ENCODE measurements at places on chromosomes 16 and 17.

- DNase-seq, result peak; percentile 86
These were observed 678 bp downstream of the CDR2L start for GRCh38 chr17:74987909-74988711.

DNA sequence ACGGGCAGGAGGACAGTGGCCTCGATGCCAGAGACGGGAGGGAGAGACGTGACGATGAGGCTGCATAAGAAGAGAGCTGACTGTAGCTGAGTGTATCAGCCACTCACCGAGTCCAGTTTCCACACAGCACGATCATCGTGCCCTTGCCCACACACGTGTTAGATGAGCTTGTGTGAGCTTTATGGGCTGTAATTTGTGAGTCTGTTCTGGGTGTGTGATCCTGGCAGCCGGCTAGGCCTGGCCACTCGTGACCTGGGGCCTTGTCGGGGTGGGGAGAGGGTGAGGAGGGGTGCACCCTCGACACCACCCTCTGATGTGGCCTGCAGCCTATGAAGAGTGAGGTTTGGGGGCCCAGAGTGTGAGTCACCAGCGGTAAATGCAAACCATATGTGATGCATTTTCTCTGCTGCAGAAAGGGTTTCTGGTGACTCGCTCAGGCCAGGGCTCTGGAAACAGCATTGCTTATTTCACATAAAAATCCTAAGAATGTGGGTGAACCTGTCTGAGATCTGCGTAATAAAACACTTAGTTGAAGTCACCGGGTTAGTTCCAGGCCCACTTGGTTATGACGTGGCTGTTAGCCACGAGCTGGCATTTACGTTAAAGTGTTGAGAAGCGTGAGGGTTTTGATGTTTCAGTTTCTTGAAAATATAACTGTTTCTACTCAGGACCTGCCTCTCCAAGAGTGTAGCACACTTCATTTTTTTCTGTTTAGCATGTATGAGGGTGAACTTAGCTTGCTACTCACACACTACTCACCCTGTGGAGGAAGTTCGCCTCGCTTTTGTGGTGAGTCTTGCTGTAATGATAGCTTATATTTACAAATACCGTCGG is 4.2 kb downstream of the METRNL start:
- peak; percentile 75 for DNase-seq

- peak; percentile 91 for DNase-seq
These were observed 40.3 kb upstream of the MRPS23 start for GRCh38 chr17:57889892-57890856.

- no peak for DNase-seq
These were observed 58.2 kb upstream of the HAPSTR1 start for GRCh38 chr16:9033125-9033830.

DNA sequence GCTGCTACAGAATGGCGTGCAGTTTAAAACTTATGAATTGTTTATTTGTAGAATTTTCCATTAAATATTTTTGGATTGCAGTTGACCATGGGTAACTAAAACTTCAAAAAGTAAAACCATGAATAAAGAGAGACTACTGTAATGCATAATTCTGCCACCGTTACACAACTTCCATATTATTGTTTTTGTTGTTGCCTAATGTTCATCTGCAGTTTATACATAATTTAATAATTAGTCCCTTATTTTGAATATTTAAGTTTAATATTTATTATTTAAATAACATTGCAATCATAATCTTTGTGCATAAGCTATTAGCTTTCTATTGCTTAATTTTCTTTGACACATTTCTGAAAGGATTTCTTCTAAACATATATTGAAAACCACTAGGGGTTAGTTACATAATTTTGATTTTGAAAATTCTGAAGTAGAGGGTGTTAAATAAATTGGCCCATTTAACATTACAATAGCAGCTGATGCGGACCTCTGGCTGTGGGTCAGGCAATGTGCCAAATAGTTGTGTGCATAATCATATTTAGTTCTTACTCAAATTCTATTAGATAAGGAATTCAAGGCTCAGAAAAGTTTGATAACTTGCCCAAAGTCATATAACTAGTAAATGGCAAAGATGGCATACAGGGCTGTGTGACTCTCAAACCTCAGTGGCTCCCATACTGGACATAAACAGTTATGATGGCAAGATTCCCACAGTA is 31.1 kb downstream of the PPM1E start:
- no peak for DNase-seq

- no peak for DNase-seq
These were observed 70.5 kb downstream of the CFDP1 start for GRCh38 chr16:75362846-75363245.

- no peak for DNase-seq
These were observed 1.6 kb upstream of the ACSF2 start for GRCh38 chr17:50424246-50424995.

DNA sequence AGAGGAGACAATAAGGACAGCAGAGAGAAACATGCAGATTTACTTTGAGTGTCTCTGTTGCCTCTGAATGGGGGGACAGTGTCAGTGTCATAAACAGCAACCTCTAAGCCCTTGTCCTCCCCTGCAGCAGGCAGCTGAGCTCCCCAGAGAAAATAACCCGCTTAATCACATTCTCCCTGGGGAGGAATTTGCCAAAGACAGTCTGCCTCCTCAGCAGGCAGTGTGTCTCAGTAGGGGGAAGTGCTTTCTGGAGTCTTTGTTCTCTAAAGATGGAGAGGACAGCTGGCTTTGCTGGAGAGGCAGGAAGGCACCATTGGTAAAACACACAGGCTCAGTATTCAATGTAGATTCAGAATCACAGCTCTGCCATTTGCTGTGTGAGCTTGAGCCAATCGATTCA is 16.1 kb downstream of the TEKT5 start:
- DNase-seq, result no peak

GRCh38 chr17:32141679-32142037 is 644 bp upstream of the RHOT1 start:
- DNase-seq, result no peak

- no peak for DNase-seq
These were observed 7.5 kb upstream of the DNAJA2 start for GRCh38 chr16:46980926-46981325.

- no peak for DNase-seq
These were observed 2.7 kb downstream of the PPP1R1B start for GRCh38 chr17:39629494-39629880.

DNA sequence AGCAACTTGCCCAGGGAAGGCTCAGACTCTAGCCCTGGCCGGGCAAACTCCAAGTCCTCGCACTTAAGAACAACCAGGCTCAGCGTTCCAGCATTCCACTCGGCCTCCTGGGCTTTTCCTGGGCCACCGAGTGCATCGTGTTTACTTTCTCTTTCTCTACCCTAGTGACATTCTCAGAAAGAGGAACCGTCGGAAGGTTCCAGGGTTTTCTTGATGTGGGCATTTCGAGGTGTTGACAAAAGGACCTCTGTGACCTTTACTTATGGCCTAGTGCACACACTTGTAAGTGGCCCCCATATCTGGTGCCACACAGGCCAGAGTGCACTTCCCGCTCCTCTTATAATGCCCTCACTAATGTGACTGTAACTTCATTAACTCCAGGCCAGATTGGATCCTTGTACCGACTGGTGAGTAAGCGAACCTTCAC is 3.1 kb upstream of the BANP start:
- no peak for DNase-seq

- no peak for DNase-seq
These were observed 17.5 kb downstream of the FLOT2 start for GRCh38 chr17:28879886-28880571.

DNA sequence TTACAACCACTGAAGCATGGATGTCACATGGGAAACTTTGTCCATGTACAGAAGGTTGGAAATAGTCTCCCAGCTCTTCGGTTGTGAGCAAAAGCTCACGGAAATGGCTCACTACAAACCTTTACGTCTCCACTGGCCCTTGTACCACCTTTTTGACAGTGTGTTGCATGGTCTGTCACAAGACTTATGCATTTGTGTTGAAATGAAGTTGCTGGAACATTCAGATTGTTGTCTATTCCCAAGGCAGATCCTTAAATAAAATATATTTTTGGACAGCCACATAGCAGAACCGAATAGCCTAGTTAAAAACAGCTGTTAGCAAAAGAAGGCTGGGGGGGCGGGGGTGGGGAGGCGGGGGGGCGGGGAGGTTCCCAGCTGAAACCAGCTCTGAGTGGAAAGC is 39.2 kb downstream of the KNOP1 start:
- no peak for DNase-seq

DNA sequence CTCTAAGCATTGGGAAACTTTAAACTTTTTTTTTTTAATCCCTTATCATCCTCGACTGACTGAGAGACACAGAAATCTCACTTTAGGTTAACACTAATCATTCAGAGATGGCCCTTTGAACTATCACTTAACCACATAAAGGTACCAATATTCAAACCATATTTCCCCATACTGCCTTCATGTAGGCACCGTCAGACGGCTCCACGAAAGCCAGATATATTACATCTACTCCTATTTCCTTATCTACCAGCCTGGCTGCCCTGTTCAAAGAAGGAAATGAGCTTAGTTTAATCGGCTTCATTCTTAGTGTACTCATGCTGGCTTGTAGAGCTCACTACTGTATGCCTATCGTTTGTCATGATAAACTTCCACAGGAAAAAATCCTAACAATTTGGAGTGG is 270.9 kb downstream of the CEP112 start:
- DNase-seq, result no peak

DNA sequence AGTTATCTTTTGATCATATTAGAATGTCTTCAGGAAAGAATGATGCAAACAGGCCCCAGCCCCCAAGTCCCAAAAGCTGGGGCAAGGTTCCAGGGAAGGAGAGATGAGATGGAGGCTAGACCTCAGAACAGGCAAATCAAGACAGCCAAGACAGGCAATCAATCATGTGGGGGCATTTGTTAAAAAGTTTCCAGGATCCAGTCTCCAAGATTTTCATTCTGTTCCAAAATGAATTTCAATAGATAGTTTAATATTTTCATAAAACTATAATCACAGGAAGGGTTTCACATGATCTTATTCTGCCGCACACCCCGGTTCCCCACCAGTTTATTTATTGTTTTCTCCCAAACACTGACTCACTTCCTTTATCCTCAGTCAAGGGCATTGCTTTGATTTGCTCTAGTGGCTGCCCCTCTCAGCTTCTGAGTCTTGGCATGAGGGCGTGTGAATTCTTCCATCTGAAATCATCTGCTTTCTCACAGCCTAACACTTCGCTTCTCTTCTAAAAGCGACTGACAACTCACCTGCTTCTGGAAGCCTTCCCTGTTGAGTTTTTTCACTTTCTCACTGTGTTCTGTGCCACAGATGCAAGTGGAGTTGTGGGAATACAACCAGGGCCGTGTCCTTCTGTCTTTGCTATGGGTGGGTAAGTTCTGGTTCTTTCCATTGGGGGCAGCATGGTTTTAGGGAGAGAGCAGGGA is 12.2 kb upstream of the TERF2 start:
- DNase-seq, result peak; percentile 29

DNA sequence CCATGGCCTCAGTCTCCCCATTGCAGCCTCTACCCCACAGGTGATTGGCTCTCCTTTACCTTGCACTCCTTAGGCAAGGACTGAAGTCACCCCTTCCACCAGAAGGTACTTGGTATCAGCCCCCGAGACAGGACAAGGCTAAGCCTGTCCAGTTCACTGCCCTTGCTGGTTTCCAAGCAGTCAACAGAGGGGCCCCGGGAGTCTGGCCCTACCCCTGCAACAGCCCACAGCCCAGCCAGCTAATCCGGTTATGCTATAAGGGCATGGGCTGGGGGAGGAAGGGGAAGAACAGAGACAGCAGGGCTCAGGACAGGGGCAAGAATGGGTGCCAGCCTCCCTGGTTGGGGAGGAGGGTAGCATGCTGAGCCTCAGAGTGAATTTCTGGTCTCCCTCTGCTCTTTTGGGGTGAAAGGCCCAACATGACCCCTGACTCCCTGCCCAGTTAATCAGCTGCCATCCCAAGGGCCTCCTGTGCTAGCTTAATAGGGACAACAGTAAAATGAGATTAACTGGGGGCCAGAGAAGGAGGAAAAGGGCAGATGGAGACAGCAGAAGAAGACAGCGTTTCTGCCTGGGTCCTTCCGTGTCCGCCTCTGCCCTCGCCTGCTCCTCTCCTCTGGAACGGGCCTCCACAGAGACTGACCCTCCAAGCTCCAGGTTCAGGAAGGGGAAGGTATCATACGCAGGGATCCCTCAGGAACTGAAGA is 10.7 kb downstream of the DLG4 start:
- DNase-seq, result no peak

- peak; percentile 46 for DNase-seq
These were observed 789 bp downstream of the CSNK1D start for GRCh38 chr17:82272495-82273326.

DNA sequence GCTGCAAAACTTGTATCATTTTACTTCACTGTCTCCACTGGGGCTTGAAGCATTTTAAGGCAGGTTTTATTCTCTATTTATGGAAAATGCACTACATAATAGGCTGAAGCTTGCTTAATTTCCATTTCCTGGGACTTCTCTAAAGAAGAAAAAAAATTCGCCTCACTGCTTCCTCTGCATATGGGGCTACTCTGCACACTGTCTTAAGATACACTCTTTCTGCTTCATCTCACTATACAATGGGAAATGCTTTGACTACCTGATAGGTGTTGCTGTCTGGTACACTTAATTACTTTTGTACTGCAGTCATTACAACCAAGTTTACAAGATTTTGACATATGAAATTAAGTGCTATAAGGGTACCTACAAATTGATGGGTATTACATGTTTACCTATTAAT is 466.0 kb downstream of the KCNJ18 start:
- no peak for DNase-seq

- DNase-seq, result peak; percentile 69
These were observed 1.4 kb downstream of the EIF5A start for GRCh38 chr17:7308625-7309433.

DNA sequence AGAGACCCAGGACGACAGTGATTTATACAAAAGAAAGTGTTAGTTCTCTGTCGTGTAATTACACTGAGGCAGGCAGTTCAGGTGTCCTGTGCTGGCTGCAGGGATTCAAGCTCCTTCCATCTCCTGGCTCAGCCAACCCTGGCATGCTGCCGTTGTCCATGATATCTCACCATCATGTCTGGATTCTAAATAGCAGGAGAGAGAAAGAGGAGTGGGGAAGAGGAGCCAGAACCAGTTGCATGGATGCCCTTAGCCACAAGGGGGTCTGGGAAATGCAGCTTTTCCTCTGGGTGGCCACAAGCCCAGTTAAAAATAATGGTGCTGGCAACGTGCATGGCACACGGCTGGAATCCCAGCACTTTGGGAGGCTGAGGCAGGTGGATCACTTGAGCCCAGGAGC is 9.7 kb downstream of the C16orf54 start:
- no peak for DNase-seq

GRCh38 chr17:29584452-29585079 is 4.9 kb downstream of the GIT1 start:
- no peak for DNase-seq

DNA sequence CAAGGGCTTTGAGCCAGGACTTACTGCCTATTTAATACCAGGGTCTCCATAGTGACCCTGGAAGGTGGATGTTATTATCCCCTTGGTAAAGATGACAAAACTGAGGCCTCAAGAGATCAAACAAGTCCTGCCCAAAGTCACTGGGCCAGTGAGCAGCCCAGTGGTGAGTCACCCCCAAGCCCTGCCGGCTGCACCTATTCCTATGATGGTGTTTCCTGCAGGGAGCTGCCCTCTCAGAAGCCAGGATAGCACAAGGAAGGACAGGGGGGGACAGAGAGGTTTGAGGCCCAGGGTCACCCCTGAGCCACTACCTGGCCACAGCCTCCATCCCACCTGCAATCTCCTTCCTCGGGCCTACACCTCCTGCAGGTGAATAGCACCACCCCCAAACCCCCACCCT is 90.9 kb downstream of the SDK2 start:
- no peak for DNase-seq

GRCh38 chr17:73838815-73839214 is 194.6 kb upstream of the SDK2 start:
- no peak for DNase-seq

Data from uterus (tissue), 4 donors.